Iris pigment epithelial cell (primary cell): ENCODE measurements at places on chromosomes 6 and 20.

- no peak for DNase-seq
Observed at GRCh38 chr6:6248651-6249050, 71.8 kb downstream of the F13A1 start.

DNA sequence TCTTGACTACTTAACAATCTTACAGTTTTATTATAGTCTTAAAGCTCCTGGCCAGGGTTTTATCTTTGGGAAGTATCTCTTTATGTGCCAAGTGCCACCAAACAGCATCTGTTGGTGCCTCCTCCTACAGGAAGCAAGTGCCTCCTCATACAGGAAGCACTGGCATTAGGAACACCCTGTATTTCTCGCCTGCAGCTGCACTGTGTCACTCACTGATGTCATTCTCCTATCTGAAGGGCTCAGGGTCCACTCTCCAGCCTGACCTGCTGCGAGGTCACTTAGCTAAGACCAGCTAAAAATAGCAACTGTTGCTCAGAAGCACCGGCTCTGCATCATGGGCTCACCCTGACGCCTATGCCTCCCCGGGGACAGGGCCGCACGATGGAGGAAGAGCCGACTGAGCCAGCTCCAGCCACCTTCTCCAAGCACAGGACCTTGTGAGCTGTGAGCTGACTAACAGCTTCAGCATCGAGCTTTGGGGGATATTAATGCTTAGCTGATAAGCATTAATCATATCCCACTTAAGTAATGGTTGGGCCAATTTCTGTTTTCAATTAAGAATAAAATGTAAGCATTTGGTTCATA is 66.3 kb upstream of the CD93 start:
- peak; percentile 62 for DNase-seq

- DNase-seq, result no peak
Observed at GRCh38 chr20:58102744-58103516, 125.5 kb downstream of the ANKRD60 start.

- DNase-seq, result no peak
Observed at GRCh38 chr6:40551966-40552505, 35.1 kb downstream of the LRFN2 start.

DNA sequence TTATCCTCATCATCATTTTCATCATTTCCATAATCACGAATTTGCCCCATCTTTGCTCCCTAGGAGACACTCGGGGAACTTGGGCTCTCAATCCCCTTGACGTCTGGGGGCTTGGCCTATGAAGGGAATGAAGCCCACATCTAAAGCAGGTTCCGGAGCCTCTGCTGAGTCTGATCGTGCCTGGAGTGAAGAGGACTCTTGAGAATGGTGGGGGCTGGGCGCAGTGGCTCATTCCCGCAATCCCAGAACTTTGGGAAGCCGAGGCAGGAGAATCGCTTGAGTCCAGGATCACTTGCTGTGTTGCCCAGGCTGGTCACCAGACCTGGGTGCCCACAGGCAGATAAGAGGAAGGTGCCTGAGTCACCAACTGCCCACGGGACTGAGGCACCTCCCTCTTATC is 114.5 kb downstream of the SYCP2 start:
- DNase-seq, result no peak

DNA sequence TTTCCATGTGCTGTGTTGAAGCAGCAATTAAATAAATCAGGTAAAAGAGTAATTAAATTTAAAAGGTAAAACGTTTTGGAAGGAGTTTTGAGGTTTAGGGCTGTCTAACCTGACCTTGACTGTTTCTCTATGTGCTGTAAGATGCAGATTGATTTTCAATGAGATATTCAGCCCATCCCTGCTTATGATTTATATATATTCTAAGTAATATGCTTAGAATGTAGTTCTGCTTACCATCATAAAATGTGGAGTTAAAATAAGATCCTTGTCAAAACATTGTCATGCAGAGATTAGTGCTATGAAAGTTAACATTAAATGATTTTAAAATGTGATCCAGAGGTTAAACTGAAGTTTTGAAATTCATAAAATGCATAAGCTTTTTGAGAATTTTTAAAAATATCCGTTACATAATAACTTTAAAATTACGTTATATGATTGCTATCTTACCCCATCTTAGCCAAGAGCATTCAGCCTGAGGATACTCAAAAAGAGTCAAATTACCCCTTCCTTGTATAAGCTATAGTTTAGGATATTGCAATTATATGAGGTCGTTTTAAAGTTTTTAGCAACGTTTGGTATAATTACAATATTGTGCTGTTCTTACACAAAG is 122.5 kb downstream of the MTHFD1L start:
- DNase-seq, result no peak

DNA sequence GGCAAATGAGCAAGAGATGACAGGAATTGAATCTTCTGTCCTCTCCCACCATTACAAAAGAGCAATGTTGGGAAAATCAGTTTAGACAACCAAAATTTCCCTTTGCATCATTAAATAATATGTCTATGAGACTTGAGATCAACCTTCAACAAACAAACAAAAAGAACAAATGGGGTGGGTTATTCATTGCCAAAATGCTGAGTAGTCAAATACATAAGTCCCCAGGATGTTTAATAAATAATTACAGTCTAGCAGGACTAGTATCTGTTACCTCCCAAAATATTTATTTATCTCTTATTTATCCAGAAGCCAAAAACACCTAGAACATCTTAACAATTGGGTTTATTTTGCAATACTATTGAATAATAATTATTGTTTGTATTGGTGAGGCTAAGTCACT is 16.2 kb upstream of the IRAK1BP1 start:
- DNase-seq, result no peak

GRCh38 chr6:118292558-118292957 is 255.5 kb upstream of the PLN start:
- no peak for DNase-seq

GRCh38 chr6:109720311-109720710 is 29.2 kb downstream of the FIG4 start:
- DNase-seq, result no peak
